ENCODE measurements at places on chromosomes 6 and 20.

- no peak for DNase-seq
Measured at GRCh38 chr6:100235631-100236030, 229.1 kb downstream of the SIM1 start.

- no peak for DNase-seq
Measured at GRCh38 chr6:43990275-43990626, 137.0 kb downstream of the MRPL14 start.

- DNase-seq: no peak
Measured at GRCh38 chr6:146968041-146968760, 236.0 kb upstream of the STXBP5 start.

DNA sequence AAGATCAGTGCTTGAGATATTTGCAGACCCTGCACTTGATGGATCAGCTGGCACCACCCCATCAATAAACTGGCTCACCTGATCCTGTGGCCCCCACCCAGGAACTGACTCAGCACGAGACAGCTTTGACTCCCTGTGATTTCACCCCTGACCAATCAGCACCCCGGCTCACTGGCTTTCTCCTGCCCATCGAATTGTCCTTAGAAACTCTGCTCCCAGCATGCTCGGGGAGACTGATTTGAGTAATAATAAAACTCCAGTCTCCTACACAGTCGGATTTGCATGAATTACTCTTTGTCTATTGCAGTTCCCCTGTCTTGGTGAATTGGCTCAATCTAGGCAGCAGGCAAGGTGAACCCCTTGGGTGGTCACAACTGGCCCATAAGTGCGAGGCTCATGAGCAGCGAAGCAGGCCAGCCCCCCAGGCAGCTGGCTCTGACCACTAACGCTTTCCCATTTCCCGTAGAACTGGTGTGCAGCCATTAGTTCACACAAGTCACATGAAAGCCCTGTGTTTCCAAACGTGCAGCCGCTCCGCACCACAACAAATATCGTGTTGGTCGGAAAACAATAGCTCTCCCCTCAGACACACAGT, 79.6 kb downstream of the RSPH3 start:
- DNase-seq: no peak

DNA sequence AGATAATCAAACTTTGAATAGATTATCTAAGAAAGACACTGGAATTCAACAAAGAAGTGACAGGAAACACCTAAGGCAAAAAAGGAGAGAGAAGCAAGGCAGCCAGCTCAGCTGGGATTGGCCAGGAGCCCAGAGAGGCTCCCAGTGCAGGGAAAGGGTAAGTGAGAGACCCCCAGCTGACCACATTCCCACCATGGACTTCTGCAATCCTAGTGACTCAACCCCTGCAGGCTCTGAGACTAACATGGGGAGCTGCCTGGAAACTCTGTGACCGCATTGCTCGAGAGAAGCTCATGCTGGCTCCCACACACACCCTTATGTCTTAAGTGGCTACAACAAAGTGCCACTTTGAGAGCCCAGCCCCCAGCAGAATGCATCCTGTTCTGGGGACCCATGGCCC, 215.1 kb downstream of the PACRG start:
- no peak for DNase-seq

All from nucleus accumbens (tissue), 56 donors.